ENCODE measurements at places on chromosomes 13 and 19.

DNA sequence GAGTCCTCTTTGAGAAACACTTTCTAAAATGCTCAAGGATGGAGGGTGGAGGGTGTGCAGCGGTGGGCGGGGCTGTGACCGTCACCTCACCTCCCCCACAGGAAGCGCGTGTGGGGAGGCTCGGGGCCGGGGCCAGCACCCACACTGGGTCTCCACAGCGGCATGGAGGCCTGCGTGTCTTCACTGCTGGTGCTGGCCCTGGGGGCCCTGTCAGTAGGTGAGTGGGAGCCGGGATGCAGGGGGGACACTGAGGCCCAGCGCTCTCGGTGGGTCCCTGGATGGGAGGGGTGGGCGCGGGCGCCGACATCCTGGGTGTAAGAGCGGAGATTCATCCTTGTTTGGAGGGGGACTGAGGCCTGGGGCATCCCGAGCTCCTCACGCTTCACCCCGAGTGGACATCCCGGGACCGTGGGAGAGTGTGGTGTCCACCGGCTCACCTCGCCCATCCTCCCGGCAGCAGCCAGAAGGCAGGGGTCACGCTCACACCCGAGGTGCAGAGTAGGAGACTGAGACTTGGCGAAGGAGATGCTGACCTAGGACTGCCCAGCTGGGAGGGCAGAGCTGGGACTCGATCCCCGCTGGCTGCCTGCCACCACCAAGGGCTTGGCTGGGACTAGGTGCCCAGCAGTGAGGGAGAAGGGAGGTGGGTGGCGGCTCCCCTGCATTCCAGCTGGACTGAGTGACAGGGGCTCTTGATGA, at the start of gene GZMM:
TSS of gene GZMM (plus strand) at position 144 of the 699 bp plus-strand sequence. CDS start at position 163, 19 bp downstream.
- DNase-seq, result no peak

GRCh38 chr19:8224394-8225145, 15.4 kb downstream of the CERS4 start:
- no peak for DNase-seq

DNA sequence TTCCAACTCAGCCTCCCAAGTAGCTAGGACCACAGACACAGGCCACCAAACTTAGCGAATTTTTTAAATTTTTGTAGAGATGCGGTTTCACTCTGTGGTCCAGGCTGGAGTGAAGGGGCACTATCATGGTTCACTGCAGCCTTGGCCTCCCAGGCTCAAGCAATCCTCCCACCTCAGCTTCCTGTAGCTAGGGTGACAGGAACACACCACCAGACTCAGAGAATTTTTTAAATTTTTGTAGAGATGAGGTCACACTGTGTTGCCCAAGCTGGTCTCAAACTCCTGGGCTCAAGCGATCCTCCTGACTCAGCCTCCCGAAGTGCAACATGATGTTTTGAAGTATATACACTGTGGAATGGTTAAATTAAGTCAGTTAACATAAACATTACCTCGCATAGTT, 263.6 kb downstream of the OXGR1 start:
- DNase-seq, result no peak

GRCh38 chr19:3140667-3141038, 4.8 kb downstream of the GNA15 start:
- no peak for DNase-seq

DNA sequence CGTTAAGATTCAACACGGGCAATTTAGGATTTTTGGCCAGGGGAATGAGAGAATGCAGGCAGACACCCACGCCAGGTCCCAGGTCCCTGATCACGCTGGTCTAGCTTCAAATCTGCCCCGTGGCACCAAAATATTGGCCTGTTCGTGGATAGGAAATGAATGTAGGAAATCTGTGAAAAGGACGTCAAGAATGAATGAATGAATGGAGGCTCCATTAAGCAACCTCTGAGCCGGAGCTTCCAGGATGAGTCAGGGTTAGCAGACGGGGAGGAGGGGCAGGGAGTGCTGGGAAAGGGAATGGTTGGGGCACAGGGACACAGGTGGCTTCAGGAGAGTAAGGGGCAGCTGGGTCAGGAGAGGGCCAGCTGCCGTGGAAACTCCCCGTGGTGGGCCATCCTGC, 4.2 kb downstream of the SULT2B1 start:
- no peak for DNase-seq

- DNase-seq, result no peak
Measured at GRCh38 chr19:41480336-41480735, 37.4 kb downstream of the ERICH4 start.

GRCh38 chr19:532561-533363, 1.2 kb downstream of the CDC34 start:
- peak; percentile 17 for DNase-seq

DNA sequence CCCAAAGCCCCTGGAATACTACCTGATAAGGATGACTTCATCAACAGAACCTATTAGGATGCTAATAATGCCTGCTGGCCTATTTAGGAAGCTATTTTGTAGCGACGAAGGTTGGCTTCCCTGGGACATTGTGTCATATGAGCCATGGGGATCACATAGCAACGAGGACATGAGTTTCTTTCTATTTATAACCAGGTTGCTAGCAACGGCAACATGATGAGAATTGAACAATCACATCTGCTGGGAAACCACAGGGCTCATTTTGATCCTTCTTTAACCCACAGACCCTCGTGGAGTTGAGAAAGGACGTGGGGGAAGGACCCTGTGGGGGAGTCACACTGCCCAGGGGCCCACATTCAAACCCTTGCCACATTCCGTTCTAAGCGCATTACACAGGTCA, 172.2 kb downstream of the COL4A1 start:
- DNase-seq, result no peak

DNA sequence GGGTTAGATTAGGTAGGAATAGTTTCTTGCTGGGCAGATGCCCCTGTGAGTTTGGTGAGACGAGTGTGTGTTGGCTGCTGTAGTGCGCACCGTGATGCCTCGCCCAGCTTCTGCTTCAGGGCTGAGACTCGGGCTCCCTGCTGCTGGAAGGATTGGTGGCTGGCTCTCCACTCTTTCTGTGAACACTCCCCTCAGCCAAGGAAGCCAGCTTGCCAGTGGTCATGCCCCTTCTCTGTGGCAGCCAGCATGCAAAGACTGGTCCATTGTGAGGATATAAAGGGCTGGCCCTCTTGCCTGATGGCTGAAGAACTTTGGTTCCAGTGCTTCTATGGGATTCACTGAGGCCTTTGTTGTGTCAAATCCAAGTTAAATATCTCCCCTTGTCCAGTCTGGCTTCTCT, 2.9 kb upstream of the HTR2A start:
- DNase-seq, result no peak

DNA sequence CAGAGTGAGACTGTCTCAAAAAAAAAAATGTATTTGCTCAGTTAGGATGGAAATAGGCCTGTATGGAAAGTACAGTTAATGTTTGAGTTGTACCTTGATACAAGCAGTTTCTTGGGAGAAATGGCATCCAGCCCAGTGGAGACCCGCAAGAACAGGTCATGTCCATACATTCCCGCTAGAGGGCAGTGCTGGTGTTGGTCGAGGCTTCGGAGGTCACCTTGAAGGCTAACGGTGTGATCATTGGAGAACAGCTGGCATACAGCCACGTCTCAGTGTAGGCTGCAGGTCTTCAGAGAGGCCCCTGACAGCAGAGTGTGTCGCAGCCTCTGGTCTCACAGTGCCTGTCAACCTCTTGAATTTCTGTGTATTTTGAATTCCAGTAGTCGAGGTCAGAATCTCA, 7.5 kb downstream of the ZNF610 start:
- peak; percentile 55 for DNase-seq

DNA sequence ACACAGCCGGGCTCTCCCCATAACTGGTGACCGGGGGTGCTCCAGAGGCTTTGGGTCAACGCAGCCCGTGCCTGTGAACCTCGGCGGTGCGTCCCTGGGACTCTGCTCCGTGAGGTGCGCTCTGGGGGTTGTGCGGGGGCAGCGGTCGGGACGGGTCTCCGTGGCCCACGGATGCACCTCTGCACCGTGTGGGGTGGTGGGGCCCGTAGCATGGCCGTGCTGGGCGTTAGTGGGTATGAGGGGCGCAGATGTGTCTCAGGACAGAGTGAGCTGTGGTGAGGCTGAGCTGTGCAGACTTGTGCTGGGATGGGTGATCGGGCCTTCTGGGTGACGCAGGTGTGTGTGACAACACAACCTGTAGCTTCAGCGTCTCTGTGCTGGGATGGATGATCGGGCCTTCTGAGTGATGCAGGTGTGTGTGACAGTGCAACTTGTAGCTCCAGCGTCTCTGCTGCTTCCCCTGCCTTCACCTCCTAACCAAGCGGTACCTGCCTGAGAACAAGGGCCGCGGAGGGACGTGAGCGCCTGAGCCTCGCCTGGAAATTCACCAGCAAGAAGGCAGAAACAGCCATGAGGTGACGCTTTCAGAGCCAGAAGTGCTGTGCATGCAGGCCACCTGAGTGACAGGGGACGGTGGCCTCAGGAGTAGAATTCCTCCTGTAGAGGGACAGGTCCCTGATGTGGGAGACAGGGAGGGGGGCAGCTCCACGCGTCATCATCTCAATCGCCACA, 599 bp downstream of the ZNF331 start:
- DNase-seq, result no peak

DNA sequence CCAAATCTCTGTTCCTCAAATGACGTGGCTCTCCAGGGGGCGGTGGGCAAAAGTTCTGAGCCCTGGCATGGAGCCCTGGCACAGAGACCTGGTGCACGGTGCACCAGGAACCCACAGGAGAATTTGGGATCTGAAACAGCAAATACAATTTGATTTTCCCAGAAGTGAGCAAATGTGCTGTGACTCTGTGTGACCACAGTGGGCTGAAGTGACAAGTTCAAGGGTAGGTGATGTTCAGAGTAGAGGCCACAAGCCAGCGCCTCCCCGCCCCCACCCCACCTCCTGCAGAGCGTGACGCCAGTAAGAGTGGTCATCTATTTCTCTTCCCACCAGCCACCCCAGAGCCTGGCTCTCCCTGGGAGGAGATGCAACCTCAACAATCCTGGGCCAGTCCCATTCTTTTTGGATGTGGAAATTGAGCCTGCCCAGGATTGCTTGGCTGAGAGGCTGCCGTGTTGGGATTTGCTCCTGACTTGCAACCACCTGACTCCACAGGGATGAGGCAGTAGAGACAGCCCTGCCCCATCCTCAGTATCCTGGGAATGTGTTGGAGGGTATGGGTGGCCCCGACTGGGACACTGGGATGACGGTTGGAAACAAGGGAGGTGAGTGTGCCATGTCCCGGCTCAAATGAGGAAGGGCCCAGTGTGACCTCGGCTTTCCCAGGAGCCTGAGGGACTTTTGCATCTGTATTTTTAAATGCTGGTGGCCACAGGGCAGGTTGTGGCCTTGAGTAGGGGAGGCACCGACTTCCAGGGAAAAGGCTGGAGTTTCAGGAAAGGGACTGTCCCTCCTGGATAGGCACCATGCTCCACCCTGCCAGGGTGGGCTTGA, 11.1 kb upstream of the BCL3 start:
- no peak for DNase-seq

DNA sequence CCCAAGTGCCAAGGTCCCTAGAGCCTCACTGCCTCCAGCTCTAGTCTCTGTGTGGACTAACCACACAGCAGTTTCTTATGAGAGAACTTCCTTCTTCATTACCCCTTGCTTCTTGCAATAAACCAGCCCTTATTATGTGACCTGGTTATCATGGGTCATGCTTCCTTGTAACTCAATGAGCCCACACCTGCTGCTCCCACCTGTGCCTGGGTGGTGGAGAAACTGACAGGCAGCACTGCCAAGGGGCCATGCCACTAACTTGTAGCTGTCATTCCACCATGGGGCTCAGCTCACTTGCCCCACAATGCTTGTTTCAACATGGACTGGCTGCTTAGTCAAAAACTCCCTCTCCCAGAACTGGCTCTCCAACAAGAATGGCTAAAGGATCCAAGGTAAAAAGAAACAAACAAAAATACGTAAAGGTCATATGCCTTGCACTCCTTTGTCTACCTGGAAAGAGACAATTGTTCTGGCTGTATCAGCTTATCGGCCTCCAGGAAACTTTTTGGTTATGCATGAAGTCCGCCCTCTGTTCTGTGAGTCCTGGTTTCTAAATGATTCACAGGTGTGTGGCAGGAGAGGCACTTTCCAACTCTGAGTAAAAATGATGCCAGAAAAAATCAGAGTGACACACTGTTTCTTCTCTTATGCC, 446.4 kb downstream of the COG6 start:
- DNase-seq, result no peak

DNA sequence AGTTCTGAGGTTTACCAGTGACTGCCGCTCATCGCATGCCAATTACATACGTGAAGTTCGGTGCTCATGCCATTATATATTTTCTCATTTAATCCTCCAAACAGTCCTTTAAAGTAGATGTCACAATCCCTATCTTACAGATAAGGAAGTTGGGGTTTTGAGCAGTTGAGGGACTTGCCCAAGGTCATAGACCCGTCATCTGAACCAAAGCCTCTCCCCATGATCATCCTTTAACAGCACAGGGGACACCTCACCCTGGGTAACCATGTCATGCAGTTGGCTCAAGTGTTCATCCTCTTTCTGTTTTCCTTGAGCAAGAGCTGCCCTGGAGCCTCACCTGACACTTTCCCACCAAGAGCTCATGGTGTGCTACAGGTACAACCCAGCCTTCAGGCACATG, 69.1 kb downstream of the HSPH1 start:
- no peak for DNase-seq

GRCh38 chr13:63910511-63910910, 2494.9 kb upstream of the PCDH20 start:
- DNase-seq, result no peak

DNA sequence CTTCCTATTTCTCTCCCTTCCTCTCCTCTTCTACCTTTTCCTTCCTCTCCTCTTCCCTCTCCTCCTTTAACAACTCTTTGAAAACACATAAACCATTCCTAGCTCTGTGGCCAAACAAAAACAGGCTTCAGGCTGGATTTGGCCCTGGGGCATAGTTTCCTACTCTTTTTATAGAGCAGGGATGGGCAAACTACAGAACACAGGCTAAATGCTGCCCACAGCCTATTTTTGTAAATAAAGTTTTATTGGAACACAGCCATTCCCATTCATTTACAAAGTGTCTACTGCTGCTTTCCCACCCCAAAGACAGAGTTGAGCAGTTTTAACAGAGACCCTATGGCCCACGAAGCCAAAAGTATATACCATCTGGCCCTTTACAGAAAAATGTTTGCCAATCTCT, 35.4 kb downstream of the LHFPL6 start:
- no peak for DNase-seq

- no peak for DNase-seq
Measured at GRCh38 chr13:32246468-32246867, 68.7 kb downstream of the ZAR1L start.

Measured in NCI-H2029 treated with DMSO at 0.1 percent for 48 hours (cell line).